ENCODE measurements at places on chromosomes 7 and 10.

DNA sequence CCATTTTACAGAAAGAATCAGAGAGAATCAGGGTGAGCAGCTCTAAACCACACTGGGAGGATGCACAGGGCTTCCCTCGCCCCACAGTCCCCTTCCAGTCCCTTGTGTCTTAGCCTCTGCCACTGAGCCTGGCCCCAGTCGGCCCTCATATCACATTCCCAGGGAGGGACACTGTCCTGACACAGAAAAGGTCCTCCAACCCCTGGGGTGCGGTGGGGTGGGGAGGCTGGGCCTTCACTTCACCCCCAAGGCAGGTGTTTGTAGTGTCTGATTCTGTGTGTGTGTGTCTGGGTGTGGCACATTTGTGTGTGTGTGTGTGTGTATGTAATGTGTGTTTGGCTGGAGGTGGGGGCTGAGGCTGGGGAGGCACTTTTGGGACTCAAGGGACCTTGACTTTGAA lies 1.8 kb upstream of the KCP start:
- DNase-seq = no peak

DNA sequence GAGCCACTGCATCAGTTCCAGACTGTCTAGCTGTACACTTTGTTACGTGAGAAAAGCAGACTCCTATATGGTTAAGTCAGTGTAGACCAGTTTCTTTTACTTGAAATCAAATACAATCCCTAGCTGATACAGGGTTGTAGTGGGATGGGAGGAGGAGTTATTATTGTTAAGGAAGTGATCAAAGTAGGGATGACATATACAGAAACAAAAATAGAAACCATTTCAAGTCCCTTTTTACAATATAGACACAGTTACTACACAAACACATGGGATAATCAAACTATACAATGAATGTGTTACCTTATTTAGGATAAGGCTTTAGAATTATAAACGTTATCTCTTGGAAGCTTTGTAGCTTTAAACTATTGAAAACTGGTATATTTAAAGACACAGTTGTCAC lies 233.9 kb downstream of the GRM8 start:
- no peak for DNase-seq

DNA sequence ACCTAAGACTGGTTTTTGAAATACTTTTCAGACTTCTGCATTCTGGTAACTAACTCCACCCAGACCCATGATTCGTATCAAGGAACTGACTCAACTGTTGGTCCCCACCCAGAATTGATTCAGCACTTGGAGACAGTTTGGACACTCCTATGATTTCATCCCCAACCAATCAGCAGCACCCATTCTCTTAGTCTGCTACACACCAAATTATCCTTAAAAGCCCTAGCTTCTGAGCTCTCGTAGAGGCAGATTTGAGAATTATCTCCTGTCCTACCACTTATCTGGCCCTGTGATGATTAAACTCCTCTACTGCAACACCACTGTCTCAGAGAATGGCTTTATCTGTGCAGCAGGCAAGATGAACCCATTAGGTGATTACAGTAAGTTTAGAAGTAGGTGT lies 7.7 kb upstream of the GSTO1 start:
- no peak for DNase-seq

DNA sequence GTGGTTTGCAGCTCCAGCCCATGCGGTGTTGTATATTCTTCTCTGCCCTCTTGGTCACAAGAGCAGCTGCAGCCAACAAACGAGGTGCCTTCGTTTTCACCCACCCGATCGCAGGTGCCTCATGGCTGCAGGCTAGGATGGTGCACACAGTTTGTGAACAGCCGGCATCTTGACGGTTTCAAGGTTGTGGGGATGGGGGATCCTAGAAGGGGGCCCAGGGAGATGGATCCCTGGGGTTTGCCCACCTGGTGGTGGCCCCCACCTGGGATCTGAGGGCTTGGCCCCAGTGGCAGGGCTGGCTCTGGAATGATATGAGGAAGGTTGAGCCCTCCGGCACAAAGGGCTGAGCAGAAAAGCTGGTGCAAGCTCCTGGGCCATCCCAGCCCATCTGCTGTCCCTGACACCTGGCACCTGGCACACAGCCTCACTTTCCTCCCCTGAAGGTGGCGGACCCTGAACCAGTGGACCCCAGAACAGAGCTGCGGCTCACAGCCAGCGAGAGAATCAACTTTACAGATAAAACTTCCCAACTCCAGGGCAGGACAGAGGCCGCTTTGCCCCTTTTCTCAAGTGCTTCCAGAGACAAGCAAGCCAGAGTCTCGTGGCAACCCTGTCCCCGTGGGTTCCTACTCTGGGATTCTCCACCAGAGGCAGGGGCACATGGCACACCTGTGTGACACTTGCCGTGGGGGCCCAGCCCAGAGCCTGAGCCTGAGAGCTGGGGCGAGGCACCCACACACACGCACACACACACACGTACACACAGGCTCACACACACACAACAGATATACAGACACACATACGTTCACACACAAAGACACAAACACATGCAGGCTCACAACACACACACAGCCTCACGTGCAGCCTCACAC lies 177.3 kb upstream of the PPP2R2D start:
- DNase-seq = no peak

DNA sequence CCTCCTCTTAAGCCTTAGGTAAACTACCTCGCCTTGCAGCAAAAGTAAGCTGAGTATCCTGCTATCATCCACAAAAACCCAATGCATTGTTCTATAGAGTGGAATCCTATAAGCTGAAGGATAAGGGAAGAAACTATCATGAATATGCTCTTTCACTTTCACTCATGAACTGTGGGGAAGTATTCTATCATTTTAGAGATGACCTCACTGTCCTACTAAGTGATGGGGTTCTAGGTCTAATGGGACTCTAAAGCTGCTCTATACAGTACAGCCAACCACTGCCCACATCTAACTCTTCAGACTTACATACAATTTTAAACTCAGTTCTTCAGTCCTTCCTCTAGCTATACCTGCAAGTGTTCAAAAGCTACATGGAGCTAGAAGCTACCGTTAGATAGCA lies 16.2 kb downstream of the MKRN1 start:
- no peak for DNase-seq

DNA sequence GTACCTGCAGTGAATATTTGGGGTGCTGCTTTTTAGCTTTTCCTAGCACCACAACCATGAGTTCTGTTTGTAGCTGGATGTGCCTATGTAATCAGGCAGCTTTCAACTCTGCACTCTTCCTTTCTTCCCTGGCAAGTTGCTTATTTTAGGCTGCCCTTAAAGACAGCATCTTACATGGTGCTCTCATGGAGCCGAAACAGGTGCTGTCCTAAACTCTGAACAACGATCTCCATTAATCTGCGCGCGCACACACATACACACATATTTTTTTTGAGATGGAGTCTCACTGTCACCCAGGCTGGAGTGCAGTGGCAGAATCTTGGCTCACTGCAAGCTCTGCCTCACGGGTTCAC lies 9.1 kb downstream of the RPS24 start:
- DNase-seq = no peak

DNA sequence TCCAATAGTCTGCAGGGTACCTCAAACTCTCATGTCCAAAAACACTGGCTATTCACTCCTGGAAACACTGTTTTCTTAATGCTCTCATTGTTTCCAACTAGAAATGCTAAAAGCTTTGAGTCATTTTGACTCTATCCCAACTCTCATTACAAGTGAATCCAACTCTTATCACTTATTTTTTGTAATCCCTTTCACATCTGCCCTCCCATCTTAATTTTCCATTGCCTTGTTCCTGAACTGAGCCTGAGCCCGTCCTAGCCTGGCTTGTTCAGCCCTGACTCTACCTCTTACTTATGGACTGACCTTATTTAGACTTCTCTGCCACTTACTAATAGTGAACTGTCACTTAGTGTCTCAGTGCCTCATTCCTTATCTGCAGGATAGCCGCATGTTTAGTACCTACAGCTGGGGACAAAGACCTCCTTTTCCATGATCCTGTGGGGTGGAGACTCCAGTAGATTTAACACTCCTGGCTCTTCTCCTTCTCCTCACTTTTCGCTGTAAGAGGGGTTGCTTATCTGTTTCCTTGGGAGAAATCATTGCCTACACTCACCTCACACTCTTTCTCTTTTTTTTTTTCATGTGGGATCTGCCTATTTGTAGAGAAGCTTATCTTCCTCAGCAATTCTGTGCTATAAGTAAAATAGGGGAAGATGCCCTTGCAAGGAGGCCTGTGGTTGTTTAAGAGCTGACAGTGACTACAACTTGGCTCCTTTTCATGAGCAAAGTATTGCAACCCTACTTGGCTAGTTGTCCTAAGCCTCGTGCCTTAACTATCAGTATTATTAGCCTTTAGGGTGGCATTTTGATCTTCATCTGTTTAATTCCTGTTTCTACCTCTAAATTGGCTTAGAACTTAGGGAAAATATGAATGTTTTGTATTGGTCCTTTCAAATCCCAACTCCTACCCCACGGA lies 56.4 kb downstream of the SLC16A12 start:
- no peak for DNase-seq

GRCh38 chr10:78267598-78267997 lies 233.9 kb downstream of the RPS24 start:
- DNase-seq = no peak

DNA sequence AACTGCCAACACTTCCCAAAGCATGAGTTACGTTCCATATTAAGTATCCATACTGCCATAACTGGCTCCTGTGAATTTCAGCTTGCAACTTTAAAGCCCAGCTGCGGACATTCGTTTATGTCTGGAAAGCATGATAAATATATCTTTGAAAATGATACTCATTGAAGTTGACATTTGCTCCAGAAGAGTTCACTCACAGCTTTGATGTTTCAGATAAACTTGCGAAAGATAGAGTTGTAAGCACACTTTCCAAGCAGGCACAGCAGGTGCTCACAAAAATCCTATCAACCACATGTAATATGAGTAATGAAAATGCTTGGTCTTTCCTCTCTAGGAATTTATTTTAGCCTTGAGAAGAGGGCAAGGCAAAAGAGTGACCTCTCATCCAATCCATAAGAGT lies 4.5 kb downstream of the CHCHD3 start:
- no peak for DNase-seq

- DNase-seq = no peak
Observed at GRCh38 chr10:125238682-125239081, 78.3 kb upstream of the CTBP2 start.

GRCh38 chr10:7248148-7248547 lies 162.7 kb downstream of the SFMBT2 start:
- no peak for DNase-seq

DNA sequence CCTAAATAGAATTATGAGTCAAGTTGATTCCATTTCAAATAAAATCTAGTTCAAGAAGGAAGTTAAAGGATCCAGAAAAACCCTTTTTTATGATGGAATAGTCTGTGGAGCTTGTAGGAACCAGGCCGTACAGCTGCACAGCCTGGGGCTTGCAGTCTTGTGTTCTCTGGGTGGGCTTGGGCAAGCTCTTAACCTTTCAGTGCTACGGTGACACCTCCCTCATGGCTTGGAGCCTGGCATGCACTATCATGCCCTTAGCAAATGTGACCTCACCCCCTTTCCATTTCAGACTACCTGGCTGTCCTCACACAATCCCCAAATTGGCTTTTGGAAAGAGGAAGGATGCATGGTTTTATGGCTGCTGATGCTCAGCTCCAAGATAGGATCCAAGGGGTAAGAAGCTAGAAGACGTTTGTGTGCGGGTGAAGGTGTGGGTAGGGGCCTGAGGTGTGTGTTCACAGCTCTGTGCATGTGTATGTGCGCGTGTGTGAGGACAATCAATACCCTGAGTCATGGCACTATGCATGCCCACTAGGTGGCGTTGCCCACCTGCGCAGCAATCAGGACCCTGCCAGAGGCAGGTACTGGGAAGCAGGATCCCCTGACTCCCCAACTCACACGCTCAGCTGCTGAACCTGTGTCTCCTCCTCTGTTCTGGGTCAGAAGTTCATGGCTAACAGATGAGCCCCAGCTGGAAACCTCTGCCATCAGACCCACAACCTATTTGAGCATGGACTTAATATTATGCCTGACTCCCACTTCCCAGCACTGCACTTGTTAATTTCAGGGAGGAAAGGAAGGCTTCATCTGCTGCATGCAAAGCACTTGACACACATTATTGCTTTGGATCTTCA lies 113.4 kb downstream of the PTPN20 start:
- DNase-seq = peak; percentile 29

DNA sequence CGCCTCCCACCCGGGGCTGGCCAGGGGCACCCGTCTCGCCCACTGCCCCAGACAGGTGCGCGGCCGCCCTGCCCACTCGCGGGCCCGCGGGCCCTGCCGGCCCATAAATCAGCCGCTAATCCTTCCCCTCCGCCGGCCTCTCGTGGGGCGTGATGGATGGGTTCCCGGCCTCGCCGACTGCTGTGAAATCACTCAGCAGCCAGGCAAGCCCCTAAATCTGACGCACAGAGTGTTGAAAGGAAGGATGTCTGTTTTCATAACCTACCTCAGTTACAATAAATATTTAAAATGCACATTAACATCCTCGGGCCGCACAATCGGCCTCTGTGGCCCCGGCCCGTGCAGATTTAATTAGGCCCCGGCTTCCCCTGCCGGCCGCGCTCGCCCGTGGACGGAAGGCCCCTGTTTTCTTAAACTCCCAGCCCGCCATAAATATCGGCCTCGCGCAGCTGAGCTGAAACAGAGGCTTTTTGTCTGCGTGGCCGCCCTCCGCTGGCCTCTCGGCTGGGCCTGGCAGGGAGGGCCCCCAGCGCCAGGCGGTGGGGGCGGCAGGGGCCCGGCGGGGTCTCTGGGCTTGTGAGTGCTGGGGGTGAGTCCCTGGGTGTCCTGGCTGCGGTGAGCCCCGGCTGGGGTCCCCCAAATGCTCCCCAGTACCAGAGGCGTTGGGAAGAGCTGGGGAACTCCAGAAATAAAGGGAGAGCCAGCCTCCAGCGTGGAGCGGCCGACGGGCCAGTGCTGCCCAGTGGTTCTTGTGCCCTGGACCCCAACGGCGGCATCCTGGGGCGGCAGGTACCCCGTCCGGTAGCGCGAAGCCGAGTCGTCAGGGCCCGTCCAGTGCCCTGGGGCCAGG lies 90.7 kb downstream of the UNCX start:
- no peak for DNase-seq

DNA sequence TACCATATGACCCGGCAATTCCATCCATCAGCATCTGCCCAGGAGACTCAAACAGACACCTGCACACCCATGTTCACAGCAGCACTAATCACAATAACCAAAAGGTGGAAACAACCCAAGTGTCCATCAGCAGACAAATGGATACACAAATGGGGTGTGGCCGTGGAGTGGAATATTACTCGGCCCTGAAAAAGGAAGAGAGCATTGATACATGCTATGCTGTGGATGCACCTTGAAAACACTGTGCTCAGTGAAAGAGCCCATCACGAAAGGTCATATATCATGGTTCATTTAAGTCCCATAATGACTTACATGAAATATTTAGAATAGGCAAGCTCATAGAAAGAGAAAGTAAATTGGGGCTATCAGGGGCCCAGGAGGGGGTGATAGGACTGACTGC lies 57.5 kb upstream of the DNAAF5 start:
- DNase-seq = no peak

DNA sequence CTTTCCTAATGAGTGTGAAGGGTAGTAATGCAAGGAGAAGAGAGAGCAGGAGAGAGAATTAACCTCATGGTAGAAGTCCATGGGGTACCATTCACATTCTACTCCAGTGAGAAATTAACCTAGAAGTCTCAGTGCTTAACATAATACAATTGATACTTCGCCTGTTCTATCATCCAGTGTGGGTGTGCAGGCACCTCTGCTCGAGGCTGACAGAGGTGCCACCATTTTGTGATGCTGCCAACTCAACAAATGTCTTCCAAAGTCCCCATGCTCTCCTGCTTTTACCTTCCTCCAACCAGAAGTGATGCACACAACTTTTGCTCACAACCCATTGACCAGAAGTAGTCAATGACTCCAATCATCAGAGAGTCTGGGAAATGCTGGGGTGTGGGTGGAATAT lies 118.3 kb upstream of the LAMB4 start:
- no peak for DNase-seq

GRCh38 chr7:154195266-154195665 lies 143.1 kb downstream of the DPP6 start:
- no peak for DNase-seq

All from activated CD4-positive, CD25-positive, alpha-beta regulatory T cell treated with anti-CD3 and anti-CD28 coated beads, Interleukin-2, amount 50 U/mL, for 16 hours (primary cell).